Chondrocyte (in vitro differentiated cells): ENCODE measurements at places on chromosomes 7 and 10. TPM values are rescaled to one million over a fixed set of nuclear protein-coding genes. Genes with fewer than 3 reads are reported as not detected.

The HOXA1 gene
- total RNA-seq, result 2.7 to 2.9 TPM in 2 of 3 replicates, not detected in the other

DNA sequence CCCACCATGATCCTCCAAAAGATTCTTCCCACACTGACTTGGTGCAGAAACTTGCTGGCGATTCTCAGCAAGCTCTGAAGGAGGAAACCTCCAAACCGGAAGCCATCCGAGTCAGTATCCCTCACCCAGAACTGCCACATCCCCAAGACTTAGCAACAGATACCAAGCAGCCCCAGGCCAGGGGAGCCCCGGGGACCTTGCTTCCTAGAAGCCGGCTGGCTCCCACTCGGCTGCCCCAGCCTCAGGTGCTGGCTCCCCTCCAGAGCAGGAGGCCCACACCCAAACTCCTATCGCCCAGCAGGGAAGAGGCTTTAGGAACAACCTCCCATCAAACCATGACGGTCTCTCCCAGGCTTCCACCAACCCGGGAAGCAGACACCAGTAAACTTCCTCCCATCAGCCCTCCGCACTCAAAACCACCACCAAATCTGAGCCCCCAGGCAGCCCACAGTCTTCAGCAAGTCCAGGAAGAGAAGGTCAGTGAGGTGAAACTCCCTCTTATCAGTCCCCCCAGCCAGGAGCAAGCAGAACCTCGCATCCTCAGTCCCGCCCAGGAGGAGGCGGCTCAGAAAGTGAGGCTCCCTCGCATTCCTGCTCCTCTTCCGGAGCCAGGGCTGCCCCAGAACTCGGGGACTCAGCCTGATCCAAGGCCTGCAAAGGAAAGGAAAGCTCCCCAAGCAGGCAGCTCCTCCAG is 82.3 kb downstream of the LRGUK start:
- no peak for DNase-seq

DNA sequence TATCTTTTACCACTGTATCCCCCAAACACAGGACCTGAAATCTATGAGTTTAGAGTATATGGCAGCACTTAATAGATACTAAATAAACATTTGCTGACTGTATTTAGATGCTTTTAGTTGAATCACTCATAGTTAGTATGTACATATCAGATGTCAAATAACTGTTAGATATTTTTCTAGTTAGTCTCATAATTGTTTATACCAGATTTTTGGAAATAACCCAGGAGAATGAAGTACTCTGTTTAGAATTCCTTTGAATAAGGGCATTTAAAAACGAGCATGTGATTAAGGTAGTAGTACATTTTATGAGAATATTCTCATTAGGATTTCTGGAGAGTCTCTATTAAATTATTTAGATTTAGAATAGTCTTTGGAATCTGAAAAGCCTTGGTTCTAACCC is 22.3 kb upstream of the ZEB1 start:
- DNase-seq, result no peak

DNA sequence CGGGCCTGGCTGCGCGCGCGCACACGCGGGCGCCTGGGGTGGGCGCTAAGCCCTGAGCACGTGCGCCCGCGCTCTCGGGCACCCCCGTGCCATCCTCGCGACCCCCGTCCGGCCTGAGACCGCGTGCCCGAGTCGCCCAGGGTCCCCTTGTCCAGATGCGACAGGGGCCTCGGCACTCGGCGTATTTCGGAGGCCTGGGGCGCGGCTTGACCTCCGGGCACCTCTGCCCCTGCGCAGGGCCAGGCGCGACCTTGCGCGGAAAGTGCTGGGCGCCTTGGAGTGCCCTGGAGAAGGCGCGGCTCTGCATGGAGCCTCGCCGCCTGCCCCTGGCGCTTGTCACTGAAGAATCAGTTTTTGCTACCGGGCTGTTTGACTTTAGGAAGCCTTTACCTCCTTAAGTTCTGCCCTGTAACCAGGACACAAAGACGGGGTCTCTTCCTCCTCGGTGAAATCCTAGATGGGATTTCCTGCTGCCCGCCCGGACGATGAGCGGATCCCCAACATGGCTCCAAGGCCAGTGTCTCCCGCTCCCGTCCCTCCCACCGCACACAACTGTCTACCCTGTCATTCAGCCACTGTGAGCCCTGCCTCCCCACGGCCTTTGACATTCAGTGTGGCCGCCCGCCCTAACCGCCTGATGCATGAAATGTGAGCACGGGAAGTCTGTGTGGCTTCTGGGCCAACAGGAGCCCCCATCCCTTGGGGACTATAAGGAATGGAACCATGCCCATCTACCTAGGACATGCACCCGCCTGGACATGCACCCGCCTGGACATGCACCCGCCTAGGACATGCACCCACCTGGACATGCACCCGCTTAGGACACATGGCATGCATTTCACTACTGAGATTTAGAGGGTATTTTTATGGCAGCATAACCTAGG is 1.1 kb upstream of the STK32C start:
- peak; percentile 91 for DNase-seq

DNA sequence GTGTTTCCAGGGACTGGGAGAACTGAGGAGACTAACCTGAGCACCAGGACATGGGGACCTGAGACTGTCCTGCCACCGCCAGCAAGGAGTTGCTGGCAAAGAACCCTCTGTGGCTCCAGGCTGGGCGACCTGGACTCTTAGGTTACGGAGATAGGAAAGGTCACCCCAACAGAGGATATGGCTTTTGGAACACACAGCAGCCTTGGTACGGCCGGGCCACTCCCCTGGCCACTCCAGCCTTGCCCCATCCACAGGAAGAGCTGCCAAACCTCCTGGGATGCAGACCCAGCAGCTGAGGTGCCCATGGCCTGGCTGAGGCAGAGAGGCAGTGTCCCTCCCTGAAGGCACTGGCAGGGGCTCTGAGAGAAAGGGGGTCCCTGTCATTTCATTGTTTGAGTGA is 137.8 kb downstream of the OAT start:
- DNase-seq, result peak; percentile 54

The MOGAT3 gene
- total RNA-seq, result not detected in 3 replicates

DNA sequence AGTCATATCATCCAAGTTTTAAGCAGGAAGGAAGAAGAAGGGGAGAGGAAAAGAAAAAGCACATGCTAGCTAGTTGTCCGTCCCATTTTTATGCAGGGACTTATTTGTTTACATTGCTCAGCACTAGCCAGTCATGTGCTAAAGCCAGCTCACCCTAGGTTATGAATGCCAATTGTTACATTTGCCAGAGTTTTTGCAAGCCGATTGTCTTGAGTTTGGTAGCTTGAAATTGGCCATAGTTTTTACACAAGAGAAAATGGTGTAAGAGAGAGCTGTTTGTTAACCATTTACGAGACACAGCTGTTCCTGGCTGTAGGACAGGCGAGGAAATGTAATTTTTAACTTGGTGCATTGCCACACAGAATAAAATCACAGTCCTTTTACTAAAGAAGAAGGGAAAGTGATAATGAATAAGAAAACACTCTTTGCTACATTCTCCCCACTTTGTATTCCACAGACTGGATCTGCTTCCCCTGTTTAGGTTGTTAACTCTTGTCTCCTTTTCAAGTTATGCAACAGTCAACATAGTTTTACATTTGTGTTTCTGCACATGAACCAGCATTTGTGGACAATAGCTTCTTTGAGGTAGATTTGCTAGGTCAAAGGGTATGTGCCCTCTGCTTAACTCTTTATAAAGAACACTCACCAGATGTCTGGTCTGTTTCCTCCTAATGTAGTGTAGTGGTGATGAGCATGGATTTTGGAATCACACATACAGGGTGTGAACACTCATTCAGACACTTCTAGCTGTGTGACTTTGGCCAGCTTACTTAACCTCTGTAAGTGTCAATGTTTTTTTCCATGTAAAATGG is 357.2 kb downstream of the LRMDA start:
- no peak for DNase-seq

The DIP2C gene
- total RNA-seq, result 47.9 to 91.0 TPM (median 48.3 TPM) in 3 replicates

- peak; percentile 91 for DNase-seq
Measured at GRCh38 chr7:1843921-1844335, 173.9 kb downstream of the ELFN1 start.

The VIPR2 gene
- total RNA-seq, result 0.07 TPM in 1 of 3 replicates, not detected in the others

The EPHA1 gene
- total RNA-seq, result not detected in 3 replicates

- DNase-seq, result no peak
Measured at GRCh38 chr10:125375210-125375609, 214.8 kb upstream of the CTBP2 start.

- no peak for DNase-seq
Measured at GRCh38 chr7:78178319-78178718, 379.7 kb downstream of the PHTF2 start.

The CNNM1 gene
- total RNA-seq, result 0.20 to 0.36 TPM (median 0.21 TPM) in 3 replicates

The LRRD1 gene
- total RNA-seq, result 0.22 to 0.41 TPM in 2 of 3 replicates, not detected in the other

DNA sequence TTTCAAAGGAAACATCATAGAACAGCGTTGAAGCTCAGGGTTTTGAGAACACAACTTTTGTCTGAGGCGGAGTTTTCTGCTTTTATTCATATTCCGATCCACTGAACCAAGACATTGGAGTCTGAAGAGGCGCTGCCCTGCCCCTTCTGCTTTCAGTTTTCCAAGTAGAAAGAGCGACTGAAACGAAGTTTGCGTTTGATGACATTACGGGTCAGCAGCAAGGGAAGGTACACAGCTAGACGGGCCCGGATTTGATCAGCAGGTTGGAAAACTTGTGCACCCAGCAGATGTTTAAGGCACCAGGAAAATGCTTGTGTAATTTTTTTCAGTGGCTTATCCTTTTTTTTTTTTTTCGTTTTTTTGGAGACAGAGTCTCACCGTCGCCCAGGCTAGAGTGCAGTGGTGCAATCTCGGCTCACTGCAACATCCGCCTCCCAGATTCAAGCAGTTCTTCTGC is 720 bp downstream of the SUN1 start:
- peak; percentile 34 for DNase-seq

- DNase-seq, result no peak
Measured at GRCh38 chr7:77447616-77448015, 31.5 kb upstream of the GSAP start.

DNA sequence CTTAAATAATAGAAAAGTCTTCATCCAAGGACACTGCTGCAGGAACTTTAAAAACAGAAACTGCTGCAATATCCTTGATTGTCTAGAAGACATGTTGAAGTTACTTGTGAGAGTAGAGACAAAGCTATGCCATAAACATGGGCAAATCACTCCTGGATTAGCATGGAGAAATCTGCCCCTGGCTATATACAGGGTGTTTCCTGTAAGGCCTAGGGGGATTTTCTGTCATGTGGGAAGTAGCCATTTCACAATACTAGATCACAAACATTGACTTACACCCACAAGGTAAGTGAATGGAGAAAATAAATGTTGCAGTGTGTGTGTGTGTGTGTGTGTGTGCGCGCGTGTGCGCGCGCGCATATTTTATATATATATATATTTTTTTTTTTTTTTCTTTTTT is 35.2 kb upstream of the PDK4 start:
- no peak for DNase-seq

The GLI3 gene
- 11.7 to 37.8 TPM (median 12.1 TPM) in 3 replicates for total RNA-seq

The ECD gene
- total RNA-seq, result 25.4 to 30.2 TPM (median 26.6 TPM) in 3 replicates

DNA sequence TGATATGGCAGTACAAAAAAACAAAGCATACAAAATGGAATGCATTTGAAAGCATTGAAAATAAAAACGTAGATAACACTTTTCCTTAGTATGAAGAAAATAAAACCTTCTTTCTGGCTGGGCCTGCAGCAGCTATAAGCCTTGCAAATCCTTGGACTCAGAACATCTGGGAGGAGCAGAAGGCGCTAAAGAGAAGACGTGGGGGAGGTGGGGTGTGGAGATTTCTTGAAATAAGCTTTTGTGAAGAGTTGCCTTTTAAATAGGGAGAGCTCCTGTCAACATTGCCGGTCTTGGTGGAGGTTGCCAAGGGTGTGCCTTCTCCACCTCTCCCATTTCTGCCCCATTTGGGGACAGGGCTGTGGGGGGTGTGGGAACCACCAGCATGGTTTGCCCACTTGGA is 128.7 kb downstream of the TMEM178B start:
- no peak for DNase-seq

- DNase-seq, result no peak
Measured at GRCh38 chr7:4066626-4067475, 615.2 kb upstream of the FOXK1 start.

- no peak for DNase-seq
Measured at GRCh38 chr7:6380310-6381095, 67.3 kb downstream of the DAGLB start.

DNA sequence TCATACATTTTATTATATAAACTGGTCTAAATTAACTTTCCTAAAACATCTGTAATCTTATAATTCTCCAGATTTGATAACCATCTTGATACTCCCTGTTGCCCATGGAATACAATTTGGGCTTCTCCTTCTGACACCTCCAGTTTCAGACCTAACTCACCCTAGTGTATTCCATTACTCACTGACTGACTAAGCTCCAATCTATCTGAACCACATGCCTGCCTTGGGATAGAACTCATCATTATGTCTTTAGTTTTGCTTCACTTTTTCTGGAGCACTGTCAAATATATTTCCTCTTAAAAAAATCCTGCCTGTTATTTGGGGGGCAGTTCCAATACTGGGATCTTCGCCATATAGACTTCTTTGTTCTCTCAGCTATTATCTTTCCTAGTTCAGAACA is 4.9 kb upstream of the FOXP2 start:
- DNase-seq, result no peak

DNA sequence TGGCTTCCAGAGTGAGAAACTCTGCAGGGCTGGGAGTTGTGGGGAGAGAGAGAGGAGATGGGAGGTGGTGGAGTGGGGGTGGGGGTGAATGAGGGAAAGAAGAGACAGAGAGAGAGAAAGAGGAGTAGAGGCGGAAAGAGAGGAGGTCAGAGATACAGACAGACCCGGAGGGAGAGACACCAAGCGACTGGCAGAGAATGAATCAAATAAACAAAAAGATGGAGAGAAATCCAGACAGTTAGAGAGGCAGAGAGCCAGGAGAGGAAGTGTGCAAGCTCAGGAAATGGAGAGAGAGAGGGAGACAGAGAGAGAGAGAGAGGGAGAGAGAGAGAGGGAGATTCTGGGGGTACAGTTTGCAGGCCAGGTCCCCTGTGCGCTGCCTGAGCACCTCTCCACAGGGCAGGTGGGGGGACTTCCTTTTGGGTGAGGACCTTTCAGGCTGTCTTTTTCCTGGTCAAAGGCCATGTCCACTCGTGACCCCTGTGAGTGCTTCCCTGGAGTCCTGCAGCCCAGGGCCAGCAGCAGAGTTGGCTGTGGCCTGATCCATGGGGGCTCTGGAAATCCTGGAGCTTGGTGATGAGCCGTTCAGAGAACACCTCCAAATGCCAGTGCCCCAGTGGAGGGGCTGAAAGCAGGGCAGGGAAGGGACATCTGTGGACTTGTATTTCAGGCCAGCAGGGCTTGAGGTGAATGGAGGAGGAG is 25.0 kb upstream of the PCBD1 start:
- peak; percentile 38 for DNase-seq

The PRPS1L1 gene
- not detected in 3 replicates for total RNA-seq

The JAZF1 gene
- total RNA-seq, result 21.2 to 33.8 TPM (median 31.1 TPM) in 3 replicates

- DNase-seq, result no peak
Measured at GRCh38 chr10:30556189-30556588, 73.4 kb downstream of the LYZL2 start.

The SKIDA1 gene
- 1.9 to 3.7 TPM (median 2.0 TPM) in 3 replicates for total RNA-seq

The WIPF3 gene
- 0.10 to 0.65 TPM (median 0.51 TPM) in 3 replicates for total RNA-seq

The CYP3A4 gene
- not detected in 3 replicates for total RNA-seq
